ENCODE measurements at places on chromosomes 16 and 17. TPM values are rescaled to one million over a fixed set of nuclear protein-coding genes. Genes with fewer than 3 reads are reported as not detected.

The SPIRE2 gene
- total RNA-seq, result 1.8 TPM

DNA sequence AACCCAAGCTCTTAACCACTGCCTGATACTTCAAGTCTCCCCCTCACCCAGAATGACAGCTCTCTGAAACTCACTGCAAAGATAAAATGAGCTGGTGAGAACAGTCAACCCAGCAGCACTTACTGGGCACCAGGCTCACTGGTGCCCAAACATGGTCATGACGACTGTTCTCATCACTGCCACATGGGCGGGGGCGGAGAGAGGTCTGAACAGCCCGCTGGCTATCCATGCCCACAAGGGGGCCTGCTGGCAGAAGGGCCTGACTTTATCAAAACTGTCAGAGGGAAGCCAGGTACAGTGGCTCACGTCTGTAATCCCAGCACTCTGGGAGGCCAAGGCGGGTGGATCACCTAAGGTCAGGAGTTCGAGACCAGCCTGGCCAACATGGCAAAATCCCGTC lies 4.0 kb downstream of the MYBBP1A start:
- no peak for DNase-seq

GRCh38 chr17:82844796-82845162 lies 5.0 kb upstream of the ZNF750 start:
- DNase-seq, result no peak

DNA sequence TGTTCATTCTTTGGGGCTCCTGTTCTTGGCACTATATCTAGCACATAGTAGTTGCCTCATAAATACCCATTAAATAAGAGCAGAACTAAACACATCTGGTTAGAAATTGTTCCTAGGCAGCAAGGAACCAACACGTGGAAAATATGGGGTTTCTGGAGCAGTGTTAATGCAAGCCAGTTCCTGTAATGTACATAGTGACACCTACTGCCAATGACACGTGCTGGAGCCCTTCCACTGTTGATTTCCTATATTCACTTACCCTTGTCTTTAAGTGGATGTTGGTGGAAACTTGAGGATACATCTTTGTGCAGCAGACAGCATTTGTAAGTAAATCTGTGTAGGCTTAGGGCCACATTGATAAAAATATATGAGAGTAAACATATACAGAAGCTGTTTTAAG lies 1.6 kb upstream of the IRF8 start:
- DNase-seq, result no peak

The OR1D2 gene
- total RNA-seq, result not detected

The ACSM2A gene
- not detected for total RNA-seq
